ENCODE measurements at places on chromosomes 3 and 15.
A peak's percentile ranks its signal among the peaks of the same experiment; 100 is the strongest.

DNA sequence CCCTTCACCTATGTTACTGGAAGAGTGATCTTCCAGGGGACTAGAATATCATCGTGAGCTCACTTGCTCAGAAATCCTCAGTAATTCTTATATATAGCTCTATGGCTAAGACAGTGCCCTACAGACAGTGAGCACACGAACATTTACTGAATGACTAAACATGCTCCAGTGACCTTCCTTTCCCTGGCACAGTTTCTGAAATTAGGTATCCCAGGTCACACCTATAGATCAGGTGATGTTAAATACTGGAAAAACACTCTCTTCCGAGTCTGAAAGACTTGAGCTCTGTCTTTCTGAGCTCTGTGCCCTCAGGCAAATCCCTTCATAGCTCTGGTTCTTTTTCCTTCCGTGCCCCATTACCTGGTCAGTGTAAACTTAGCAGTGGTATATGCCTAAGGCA lies 239.4 kb upstream of the LRIG1 start:
- DNase-seq: no peak

- DNase-seq: peak; percentile 70
These were observed 207.1 kb downstream of the TBC1D2B start for GRCh38 chr15:77870195-77871065.

DNA sequence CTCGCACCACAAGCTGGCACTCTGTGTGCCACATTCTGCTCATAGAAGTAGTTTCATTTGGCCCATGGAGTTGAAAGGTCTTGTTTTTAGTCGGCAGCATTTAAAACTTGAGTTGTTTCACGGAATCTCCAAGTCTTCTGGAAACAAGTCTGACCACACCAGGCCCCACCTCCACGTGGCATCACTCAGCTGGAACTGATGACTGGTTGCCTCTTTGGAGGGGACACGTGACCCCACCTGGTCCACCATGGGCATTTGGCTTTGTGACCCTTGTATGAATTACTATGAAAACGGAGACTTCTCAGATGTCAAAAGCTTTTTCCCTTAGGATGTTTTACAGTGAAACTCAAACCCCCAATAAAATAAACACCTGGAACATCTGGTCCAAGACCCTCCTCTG lies 74.9 kb downstream of the NTRK3 start:
- DNase-seq: no peak

DNA sequence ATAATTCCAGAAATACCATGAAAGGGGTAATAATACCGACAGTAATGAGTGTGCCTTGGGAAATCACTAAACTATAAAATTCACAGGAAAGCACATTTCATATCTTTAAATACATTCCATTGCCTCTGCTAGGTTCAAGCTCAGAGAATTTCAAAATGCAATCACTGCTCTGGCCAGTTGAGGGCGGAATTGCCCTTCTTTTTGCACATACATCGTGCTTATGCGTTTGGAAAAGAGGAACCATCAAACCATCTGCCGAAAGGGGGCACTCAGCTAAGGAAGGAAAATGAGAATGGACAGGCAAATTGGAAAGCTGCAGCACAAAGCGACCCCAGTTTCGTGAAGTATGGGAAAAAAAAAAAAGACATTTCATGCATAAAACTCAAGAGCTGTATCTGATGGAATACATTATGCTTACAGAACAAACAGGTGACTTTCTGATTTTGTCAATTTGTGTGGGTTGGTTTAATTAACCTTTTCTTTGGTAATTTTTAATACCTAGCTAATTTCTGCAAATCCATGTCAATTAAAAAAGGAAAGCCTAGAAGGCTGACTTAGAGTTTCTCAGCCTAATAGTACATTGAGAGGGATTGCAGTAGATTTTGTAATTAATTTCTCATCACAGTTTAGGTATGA lies 61.4 kb downstream of the TUSC7 start:
- peak; percentile 71 for DNase-seq

- DNase-seq: no peak
These were observed 154.3 kb downstream of the ARPP21 start for GRCh38 chr3:35793667-35794066.

DNA sequence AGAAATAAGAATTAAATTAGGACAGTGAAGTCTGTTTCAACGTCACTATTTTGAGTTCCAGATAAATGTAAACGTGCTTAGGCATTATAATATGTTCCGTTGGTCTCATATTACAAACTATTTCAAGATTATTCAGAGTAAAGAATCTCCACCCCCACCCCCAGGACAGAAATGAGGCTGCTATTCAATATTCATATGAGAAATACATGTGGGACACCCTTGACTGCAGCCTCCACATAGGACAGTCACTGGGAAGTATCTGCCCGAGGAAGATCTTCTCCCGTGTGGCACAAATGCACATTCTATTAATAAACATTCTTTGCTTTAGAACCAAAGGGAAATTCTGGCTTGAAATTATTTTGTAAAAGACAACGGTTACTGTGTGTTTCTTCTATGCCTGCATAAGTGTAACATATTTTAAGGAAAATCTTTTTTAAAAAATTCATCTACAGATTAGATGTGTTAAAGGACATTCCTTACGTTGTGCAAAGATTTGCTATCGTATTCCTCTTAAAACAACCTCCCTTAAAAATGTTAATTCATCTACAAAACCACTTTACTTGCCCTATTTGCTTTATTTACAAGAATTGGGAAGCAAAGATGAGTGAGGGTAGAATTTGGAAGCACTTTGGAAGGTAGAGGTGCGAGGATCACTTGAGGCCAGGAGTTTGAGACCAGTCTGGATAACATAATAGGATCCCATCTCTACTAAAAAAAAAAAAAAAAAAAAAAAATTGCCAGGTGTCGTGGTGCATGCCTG lies 148.3 kb upstream of the SOX14 start:
- DNase-seq: no peak

- no peak for DNase-seq
These were observed 16.6 kb upstream of the NIT2 start for GRCh38 chr3:100317912-100318311.

DNA sequence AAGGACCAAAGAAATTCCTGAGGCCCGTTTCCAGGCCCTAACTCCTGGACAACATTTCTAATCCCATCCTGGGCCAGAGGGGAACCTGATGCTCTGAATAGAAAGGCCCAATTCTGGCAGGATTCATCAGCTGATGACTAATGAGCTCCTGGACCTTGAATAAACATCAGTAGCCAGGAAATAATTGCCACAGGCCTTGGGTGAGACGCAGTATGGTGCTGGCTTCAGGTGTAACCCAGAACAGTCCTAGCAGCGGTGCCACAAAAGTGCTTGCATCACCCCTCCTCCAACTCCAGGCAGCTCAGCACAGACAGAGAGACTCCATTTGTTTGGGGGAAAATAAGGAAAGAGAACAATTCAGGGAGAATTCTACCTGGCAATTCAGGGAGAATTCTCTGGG lies 184.7 kb upstream of the POU1F1 start:
- no peak for DNase-seq

DNA sequence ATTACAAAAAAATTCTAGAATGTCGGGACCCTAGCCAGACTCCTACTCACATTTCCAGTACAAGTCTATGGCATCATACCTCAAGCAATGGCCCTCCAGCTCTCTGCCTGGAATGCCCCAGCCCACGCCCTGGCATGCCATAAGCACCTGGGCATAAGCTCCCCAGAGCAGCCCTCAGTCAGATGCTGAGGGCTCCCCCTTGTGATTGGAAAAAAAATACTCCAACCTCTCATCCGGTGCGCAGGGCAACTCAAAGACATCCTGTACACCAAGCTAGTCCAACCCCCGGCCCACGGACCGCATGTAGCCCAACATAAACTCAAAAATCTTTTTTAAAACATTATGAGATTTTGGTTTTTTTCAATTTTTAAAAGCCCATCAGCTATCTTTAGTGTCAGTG lies 115.4 kb downstream of the NEK10 start:
- DNase-seq: peak; percentile 59

DNA sequence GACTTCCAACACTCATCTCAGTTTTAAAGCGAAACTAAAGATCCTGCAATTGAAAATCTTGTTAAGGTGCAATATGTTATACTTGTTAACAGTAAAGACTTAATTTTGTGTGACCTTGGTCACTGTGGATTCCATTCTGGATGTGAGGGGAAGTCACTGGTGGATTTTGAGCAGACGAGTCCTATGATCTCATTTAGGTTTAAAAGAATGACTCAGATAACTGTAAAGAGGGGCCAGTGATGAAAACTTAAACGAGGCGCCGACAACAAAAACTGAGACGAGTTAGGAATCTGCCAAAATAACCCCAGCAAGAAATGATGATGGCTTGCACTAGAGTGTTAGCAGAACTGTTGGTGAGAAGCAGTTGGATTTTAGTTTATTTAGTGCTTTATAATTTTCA lies 56.5 kb downstream of the LRRC28 start:
- no peak for DNase-seq

DNA sequence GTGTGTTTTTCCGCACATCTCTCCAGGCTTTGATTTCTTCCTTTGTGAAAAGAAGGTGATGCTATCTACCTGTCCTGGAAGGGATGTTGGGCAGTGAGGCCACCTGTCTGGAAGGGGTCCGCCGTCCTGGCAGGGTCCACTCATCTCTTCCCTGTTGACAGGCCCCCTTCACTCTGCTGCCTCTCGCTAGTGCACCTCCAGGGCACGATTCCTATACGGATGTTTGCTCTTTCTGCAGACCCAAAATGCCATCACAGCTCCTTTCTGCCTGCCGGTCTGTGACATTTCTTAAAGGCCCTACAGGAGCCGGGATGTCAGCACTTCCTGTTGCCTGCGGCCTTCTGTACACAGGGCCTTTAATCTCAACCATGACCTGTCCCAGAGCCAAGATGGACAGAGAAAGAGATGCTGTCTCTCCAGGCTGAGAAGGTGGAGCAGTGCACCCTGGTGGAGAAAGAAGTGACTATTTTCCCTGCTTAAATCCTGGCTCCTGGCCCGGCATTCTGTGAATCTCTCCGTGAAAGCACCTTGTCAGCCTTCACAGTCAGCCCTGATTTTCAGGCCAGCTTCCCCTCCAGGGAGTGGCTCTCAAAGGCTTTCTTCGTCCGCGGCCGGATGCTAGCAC lies 7.4 kb downstream of the FAM3D start:
- peak; percentile 63 for DNase-seq

DNA sequence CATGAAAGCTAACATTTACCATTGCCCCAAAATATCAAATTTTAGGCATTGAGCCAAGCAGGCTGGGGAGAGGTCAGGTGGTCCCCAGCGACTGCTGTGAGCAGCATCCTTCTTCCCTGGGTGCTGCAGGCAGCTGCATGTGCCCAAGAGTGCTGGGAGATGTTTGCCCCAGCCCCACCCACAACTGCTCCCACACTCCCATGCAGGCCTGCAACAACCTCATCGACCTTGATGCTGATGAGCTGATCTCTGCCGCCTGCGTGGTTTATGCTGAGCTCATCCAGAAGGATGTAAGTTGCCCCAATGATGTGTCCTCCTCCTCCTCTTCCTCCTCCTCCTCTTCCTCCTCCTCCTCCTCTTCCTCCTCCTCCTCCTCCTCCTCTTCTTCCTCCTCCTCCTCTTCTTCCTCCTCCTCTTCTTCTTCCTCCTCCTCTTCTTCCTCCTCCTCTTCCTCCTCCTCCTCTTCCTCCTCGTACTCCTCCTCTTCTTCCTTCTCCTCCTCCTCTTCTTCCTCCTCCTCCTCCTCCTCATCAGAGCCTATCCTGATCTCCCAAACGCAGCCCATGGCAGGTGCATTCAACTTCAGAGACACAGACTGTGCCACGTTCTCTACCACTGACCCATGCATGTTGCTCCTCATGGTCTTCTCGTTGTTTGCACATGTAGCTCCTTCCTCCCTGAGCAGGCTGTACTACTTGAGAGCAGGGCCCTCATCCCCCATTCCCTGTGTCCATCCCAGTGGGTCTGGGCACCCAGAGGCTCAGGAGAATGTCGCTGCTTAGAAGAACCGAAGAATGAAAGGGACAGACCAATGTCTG lies 15.1 kb downstream of the TBC1D21 start:
- no peak for DNase-seq

DNA sequence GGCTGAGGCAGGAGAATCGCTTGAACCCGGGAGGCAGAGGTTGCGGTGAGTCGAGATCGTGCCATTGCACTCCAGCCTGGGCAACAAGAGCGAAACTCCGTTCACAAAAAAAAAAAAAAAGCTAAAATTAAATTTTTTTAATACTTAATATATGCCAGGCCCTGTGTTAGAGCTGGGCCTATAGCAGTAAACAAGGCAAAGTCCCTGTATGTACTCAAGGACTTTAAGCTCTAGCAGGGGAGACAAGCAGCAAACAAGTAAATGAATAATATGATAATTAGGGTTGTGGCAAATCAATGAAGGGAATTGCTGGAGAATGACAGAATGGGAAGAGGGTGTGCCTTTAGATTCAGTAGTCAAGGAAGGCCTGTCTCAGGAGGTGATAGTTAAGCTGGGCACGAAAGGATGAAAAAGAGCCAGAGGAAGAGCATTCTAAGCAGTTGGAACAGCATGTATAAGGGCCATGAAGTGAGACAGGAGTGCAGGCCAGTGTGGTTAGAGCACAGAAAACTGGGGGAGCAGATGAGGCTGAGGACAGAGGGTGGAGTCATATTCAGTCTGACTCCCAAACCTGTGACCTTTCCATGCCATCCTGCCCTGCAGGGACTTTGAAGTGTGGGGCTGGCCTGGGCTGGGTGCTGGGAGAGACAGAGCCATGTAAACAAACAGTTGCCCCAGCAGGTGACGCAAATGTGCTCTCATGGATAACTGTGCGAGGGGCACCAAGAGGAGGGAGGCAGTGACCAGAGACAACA lies 6.6 kb upstream of the RAF1 start:
- DNase-seq: no peak

GRCh38 chr3:4396542-4396941 lies 70.5 kb downstream of the SUMF1 start:
- DNase-seq: no peak

GRCh38 chr3:46675426-46675825 lies 18.1 kb downstream of the ALS2CL start:
- no peak for DNase-seq

- DNase-seq: peak; percentile 44
These were observed 45.5 kb downstream of the NEK11 start for GRCh38 chr3:131072099-131072559.

DNA sequence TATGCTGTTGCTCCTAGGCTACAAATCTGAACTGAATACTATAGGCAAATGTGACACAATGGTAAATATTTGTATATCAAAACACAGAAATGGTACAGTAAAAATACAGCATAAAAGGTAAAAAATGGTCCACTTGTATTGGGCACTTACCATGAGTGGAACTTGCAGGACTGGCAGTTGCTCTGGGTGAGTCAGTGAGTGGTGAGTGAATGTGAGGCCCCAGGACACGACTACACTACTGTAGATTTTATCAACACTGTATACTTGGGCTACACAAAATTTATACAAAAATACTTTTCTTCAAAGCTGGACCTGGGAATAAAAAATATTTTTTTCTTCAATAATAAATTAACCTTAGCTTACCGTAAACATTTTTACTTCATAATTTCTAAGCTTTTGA lies 41.6 kb upstream of the DUT start:
- DNase-seq: no peak

DNA sequence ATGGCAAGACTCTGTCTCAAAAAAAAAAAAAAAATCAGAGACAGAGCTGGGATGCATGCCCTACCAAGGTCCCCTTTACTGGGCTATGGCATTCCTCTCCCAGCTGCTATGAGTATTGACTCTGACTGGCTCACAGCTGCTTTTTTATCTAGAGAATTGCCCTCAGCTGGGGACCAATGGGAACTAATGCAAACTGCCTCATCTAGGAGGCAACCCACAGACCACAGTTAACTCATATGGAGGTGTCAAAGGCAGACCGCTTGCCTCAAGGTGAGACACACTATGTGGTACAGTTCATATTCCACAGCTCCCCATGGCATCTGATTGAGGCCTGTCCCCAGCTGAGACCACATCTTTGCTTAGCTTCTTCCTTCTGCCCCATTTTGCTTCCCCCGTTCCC lies 183.5 kb upstream of the EOMES start:
- no peak for DNase-seq

- no peak for DNase-seq
These were observed 28.2 kb downstream of the CLDN1 start for GRCh38 chr3:190294030-190294429.

- DNase-seq: no peak
These were observed 78.2 kb upstream of the BOC start for GRCh38 chr3:113133140-113133539.
